ENCODE measurements at places on chromosomes 3 and 15.

GRCh38 chr3:51391075-51391565 is at the start of gene RBM15B:
RBM15B (plus strand) TSS chr3:51391285; CDS start chr3:51391400, 115 bp downstream.
- DNase-seq: peak; percentile 98

DNA sequence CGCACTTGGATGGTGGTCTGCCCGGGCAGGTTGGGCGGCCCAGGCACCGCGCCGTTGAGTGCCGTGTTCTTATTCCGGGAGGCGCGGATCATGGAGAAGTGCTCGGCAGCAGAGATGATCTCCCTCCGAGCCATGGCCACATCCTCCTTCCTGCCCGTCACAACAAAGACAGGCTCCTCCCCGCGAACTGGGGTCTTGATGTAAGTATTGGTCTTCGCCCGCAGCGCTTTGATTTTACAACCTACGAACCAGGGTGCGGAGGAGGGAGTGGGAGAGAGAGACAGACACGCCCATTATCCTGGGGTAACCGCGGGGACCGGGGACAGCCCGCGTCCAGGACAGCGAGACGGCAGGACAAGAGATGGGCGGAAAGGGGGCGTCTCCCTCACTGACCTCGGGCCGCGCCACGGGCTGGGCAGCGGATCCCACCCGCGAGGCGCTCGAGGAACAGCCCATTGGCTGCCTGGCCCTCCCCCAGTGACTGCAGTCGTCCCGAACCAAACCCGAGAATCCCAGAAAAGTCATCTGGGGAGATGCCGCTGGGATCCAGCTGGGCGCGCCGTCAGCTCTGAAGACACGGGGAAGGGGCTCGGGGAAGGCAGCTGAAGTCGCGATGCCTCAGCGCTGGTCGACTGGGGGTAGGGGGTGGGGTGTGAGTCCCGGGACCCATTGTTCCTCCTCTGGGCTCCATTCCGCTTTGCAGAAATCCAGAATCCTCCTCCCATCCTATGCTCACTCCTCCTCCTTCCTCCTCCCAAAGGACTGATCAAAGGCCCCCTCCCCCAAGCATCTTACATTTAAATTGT is 1.2 kb downstream of the MEX3B start:
- DNase-seq: peak; percentile 47

GRCh38 chr15:48469681-48470080 is 138.5 kb downstream of the DUT start:
- no peak for DNase-seq

- DNase-seq: no peak
Observed at GRCh38 chr3:126925411-126926171, 57.3 kb upstream of the PLXNA1 start.

- DNase-seq: no peak
Observed at GRCh38 chr15:66620341-66620740, 54.5 kb upstream of the LCTL start.

- DNase-seq: no peak
Observed at GRCh38 chr3:137990427-137990826, 19.5 kb upstream of the CLDN18 start.

GRCh38 chr3:140315955-140316354 is 361.9 kb upstream of the TRIM42 start:
- no peak for DNase-seq

- peak; percentile 49 for DNase-seq
Observed at GRCh38 chr15:43769584-43770228, 7.1 kb downstream of the ELL3 start.

- DNase-seq: no peak
Observed at GRCh38 chr3:117871934-117872333, 1162.4 kb downstream of the TUSC7 start.

DNA sequence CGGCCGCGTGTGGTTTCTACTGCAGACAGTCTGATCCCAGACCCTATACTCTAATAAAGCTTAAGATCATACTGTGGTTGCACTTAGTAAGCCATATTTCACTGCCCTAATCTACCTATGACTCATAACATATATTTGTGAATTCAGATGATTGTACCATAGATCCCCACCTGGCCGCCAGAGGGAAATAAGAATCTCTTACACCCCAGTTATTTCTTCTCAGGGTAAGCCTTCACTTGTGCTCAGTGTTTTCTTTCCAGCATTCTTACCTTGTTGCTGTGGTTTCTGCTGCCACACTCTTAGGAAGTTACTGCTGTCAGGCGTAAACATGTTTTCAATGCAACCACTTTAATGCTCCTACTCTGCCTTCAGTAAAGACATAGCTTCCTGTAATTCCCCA is 105.9 kb downstream of the B3GALNT1 start:
- DNase-seq: no peak

DNA sequence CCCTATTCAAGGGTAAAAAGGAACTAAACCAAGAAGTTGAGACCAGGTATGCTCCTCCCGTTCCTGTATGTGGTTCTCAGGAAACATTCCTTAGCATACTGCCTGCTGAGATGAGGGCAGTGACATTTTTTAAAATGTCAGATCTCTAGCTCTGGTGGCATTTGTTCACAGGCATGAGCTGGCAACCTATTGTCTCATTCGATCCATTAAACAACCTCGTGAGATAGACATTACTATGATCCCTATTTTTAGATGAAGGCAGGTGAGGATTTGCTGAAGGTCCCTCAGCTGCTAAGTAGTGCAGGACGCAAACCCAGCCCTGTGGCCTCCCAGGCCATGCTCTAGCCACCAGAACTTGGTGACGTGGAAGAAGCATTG is 74.9 kb downstream of the SIDT1 start:
- DNase-seq: no peak

DNA sequence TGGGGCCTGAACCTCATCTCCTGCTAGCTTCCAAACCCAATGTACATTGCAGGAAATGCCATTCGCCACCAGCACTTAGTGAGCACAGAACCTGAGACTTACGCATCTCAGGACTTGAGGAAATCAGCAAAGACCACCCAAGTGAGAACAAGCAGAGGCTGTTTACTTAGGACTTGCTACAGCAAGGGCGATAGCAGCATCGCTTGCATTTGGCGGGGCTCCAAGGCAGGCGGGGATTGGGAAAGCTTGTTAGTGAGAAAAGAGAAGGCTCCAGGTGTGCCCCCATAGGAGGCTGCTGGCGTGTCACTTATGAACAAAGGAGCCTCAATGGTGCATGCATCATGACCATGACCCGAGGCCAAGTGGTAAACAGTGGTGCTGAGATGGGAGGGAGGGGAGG is 19.7 kb downstream of the SLC6A20 start:
- no peak for DNase-seq

DNA sequence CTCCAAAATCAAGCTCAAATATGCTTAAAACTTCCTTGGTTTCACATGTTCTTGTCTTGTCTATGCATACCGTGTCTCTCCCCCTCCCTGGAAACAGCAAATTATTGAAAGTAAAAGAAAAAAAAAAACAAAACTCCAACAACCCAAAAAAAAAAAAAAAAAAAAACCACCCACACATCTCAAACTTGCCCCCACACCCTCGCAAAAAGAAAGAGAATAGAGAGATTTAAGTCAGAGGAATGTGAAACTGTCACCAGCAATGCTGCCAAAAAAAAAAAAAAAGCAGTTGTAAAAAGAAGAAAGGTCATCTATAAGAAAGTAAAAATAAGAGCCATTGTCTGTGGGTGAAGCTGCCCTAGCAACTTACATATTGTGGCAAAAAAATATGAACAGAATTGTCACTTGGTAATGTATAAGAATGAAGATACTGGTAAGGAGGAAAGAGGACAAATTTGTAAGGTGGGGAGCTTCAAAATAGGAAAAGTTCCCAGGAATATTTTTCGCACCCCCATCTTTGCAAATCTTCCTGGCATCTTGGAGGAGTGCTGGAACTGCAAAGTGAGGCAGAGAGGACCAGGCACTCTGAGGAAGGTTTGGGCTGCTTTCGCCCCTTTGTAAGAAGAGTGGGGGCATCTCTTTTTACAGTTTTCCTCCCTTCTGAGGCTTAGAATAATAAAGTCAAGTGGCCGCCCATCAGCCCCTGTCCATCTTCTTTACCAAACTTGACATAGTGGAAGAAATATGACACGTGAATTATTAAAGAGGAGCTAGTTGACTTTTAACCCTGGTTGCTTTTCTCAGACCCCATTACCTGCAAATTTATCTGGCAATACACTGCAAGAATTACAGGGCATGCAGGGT is 81.8 kb downstream of the NR2F2 start:
- DNase-seq: no peak

DNA sequence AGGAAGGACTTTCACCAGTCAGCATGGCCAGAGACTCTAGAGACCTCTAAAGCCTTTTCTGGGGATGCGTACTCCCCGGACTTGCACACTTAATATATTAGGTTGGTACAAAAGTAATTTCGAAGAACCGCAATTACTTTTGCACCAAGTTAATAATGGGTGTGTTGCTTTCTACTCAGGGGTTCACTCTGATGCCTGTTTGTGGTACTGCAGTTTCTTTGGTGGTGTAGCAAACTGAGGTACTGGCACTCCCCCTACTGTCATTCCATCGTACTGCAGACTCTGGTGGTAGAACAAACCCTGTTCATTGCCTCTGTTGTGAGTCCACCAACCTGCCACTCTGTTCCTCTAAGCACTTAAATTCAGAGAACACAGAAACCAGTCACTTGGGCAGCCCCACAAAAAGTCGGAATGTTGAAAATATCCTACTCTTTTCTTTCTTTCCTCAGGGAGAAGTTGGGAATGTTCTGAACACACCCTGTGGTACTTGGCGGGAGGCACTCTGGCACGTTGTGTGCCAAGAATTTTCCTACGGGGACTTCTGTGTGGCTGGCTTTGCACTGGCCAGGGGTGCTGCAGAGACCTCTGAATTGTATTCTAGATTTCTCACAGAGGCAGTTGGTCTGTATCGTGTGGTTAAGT is 46.3 kb downstream of the GABRG3 start:
- DNase-seq: peak; percentile 59

GRCh38 chr15:44537735-44538240 is 841 bp downstream of the EIF3J start:
- DNase-seq: no peak

DNA sequence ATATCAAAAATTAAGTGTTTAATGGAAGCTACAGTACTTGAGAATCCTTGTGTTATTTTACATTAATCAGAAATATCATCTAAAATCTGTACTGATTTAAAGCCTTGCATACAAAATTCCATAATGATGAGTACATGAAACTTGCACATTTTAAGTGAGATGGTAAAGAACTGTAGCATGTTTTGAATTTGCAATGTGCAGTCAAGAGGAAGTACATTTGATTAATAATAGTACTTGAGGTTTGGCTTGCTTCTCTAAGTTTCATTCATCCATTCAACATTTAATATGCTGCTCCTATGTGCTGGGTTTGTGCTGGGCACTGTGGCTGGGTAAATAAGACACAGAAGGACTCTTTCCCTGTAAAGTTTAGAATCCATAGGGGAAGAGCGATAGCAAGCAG is 332.3 kb downstream of the CNTN3 start:
- DNase-seq: no peak

- no peak for DNase-seq
Observed at GRCh38 chr3:188817935-188818269, 353.9 kb upstream of the TPRG1 start.

- no peak for DNase-seq
Observed at GRCh38 chr15:66868918-66869317, 166.9 kb downstream of the SMAD6 start.

- no peak for DNase-seq
Observed at GRCh38 chr3:177804646-177805045, 607.4 kb upstream of the TBL1XR1 start.

DNA sequence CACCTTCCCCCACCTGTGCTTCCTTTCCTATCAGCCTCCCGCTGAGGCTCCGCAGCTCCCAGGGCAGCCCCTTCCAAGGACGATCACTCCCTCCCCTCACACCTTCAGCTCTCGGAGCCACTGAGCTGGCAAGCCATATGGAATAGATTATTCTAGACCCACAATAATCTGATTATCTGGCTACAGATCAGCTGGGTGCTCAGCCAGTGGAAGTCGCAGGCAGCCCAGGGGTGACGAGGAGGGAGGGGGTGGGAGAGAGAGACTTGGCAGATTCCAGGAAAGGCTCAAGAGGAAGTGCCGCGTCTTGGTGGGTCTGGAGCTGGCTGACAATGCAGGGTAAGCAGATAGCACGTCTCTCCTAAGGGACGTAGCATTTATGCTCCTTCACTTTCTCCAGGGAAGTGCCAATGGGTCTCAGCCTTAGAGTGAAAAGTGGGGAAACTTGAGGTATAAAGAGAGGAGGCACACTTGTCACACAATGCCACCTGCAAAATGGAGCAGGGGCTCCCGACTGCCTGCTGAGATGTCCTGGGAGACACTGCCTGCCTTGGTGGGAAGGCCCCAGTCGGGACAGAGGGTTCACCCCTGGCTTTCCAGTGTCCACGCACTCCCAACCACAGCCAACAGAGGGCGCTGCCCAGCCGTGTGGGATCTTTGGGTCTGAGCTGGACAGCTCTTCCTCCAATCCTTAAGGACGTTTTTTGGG is 9.4 kb upstream of the MESP1 start:
- peak; percentile 50 for DNase-seq

- DNase-seq: no peak
Observed at GRCh38 chr3:42045708-42046243, 45.4 kb upstream of the TRAK1 start.

GRCh38 chr15:69056365-69056764 is 41.9 kb downstream of the NOX5 start:
- no peak for DNase-seq

DNA sequence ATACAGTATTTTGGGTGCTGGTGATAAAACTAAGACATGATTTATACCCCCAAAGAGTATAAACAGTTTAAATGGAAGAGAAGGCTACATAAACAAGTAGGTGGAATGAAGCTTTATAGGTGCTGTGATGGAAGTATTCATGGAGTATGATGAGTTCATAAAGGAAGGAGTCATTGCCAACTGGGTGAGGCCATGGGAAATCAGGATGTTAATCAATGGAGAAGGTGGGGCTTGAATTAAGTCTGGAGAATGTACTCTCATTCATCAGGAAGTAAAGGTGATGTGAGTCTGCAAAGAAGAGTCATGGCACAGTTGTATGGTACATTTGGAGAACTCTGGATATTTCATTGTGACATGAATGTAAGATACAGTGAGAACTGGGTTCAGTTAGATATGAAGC is 147.5 kb upstream of the MME start:
- DNase-seq: no peak

GRCh38 chr3:23669541-23670255 is 136.1 kb upstream of the UBE2E1 start:
- no peak for DNase-seq

DNA sequence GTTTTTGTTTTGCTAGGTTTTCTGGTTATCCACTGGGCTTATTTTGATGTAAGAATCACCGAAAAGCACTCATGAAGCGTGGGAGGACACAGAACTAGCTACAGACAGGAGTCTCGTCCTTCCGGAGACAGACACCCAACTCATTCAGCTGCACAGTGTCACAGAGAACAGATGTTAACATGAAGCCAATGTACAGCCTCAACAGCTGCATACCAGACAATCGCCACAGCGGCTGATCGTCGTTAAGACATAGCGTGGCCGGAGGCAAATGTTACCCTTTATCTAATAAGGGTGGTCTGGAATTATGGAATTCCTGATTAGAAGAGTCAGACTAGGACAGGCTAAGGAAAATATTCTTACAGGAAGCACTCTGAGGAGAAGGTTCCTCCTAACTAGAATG is 1.1 kb upstream of the PYGO1 start:
- no peak for DNase-seq

DNA sequence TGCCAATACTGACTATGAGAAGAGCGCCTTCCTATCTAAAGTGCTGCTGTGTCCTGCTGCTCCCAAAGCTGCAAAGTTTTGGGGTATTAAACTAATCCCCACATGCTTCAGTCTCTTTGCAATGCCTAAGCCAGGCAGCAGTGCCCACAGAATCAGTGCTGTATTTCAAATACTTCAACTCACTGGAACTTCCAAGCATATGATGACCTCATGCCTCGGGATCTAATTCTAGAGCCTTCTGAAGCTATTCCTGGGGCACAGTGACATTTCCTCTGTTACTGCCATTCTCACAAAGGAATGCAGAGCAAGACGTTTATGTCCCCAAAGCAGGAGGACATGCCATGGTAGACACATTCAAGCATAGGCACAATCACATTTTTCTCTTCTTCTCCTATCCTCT is 78.5 kb downstream of the CD200 start:
- DNase-seq: no peak

Measured in HFFc6 (cell line).